ENCODE measurements at places on chromosomes 3 and 15.

DNA sequence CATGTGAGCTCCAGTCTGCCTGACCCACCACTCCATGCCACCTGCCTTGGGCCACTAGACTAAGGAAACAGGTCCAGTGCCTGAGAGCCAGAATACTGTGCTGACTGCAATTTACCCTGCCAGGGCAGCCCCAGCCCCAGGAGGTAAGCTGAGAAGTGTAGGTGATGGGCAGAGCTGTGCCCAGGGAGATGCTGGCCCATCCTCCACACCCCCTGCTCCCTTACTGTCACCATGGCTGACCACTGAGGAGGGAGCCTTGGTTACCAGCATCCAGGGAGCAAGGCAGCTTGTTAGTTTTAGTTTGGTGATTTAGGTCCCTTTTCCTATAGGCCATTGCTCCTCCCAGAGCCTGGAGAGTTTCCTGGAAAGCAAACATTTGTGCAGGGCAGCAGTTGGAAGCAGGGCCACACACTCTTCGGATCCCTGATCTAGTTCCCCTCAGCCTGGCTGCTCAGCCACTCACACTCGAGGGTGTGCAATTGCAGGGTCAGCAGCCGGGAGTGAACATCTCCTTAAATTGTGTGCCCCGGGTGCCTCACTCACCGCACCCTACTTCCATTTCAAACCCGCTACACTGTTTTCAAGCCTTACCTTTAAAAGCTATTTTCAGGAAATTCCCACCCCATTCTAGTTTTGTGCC, 2.0 kb downstream of the GALNT15 start:
- no peak for DNase-seq

DNA sequence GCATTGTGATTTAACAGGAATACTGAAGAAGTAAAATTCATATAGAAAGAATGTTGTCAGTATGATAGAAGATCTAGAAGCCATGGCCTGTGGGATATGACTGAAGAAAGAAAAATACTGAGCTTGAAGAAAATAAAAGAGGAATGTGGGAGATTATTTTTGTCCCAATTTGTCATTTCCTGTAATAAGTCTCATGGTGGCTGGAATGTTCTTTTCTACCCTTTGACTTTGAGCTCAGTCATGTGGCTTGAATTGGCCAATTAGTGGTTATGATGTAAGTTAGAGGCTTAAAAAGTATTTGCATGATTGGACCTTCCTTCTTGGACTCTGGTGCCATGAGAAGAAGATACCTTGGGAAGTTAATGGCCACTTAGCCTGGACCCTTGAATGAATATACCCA, 14.1 kb downstream of the APH1B start:
- DNase-seq: no peak

GRCh38 chr15:45129651-45130129, at the start of the genes DUOX1 and DUOXA1:
TSS of gene DUOX1 (plus strand) at chr15:45129994. CDS start at chr15:45131967, 1,973 bp downstream.
TSS of gene DUOXA1 (minus strand) at chr15:45129879. CDS start at chr15:45123014, 6,865 bp downstream.
- no peak for DNase-seq

DNA sequence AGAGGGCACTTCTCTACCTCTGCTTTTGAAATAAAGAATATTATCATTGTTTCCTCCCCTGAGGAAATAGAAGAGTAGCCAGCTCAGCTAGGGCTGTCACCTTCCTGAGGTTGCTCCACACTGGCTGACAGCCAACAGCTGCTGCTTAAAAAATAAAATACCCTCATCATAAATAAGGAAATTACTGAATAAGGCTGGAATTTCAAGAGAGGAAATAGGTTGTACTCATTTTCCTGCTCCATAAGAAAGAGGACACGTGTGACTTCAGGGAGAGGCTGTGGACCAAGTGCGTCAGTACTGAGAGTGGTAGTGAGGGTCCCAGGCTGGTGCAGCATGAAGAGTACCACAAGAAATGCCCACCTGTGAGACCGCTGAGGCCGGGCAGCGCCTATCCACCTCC, 8.1 kb upstream of the C2CD4B start:
- DNase-seq: no peak

Measured in stimulated activated CD4-positive, alpha-beta T cell treated with anti-CD3 and anti-CD28 coated beads, Interleukin-1b, Interleukin-23, amount 100 ng/mL, for 24 hours (primary cell).